ENCODE measurements at places on chromosomes 7 and 10.

DNA sequence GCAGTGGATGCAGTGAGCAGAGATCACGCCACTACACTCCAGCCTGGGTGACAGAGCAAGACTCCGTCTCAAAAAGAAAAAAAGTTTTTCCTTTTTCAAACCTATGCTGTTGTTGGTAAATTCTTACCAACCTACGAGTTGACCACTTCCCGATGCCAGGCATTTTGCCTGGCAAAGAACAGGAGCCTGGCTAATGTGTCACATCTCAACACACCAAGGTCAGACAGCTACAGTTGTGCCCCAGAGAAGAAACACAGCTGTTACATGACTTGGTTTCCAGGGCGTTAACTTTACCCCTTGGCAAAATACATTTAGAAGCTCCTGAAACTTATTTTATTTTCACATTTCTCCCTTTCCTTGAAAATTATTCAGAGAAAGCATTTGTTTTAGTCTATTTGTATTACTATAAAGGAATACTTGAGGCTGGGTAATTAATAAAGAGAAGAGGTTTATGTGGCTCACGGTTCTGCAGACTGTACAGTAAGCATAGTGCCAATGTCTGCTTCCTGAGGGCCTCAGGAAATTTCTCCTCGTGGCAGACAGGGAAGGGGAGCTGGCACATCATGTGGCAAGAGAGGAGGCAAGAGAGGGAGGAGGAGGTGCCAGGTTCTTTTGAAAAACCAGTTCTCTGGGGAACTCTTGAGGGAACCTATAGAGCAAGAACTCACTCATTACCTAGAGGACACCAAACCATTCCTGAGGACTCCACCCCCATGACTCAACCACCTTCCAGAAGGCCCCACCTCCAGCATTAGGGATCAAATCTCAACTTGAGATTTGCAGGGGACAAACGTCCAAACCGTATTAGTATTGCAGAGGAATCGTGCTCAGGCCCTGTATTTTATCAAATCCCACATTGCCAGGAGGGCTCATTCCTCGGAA, 83.3 kb downstream of the PAXIP1 start:
- no peak for DNase-seq

- DNase-seq: peak; percentile 60
Observed at GRCh38 chr7:74094224-74095101, 10.9 kb downstream of the LIMK1 start.

- DNase-seq: no peak
Observed at GRCh38 chr10:1538531-1539061, 198.7 kb downstream of the ADARB2 start.

DNA sequence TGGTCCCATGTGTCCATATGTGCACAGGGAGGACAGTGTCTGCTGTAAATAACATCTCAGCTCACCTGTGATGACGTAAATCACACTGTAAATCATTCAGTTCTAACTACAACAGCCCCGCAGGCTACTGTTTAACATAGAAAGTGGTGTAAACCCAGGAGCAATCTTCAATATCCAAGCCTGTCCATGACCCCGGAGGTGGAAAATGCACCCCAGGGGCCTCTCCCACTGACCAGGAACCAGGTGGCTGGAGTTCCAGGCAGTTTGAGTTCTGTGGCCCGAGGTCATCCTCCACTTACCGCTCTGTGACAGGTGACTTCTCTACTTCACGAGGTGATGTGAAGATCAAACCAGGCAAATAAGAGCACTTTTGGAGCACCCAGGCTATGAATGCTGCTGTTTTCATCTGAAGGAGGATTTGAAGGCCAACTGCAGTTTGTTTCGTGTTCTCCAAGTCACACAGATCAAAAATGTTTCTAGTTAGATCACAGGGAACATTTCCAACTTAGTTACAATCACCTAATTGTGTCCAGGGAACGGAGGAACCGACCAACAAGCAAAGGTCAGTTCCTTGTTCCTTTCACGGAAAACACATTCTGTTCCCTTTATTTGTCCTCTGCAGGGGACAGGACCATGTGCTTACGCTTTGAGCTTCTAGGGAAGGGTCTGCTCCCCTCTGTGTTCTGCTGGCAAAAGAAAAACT, 131.8 kb downstream of the WDR37 start:
- no peak for DNase-seq

- no peak for DNase-seq
Observed at GRCh38 chr10:127982601-127983000, 75.7 kb downstream of the PTPRE start.

- no peak for DNase-seq
Observed at GRCh38 chr7:11786186-11786585, 45.8 kb downstream of the THSD7A start.
